Cardiac atrium fibroblast (primary cell): ENCODE measurements at places on chromosomes 2 and 18. TPM values are rescaled to one million over a fixed set of nuclear protein-coding genes. Genes with fewer than 3 reads are reported as not detected.

OR6B2 gene
- total RNA-seq = not detected in 2 replicates

IL1B gene
- 0.72 and 8.4 TPM in 2 replicates for total RNA-seq

PRKAG3 gene
- not detected in 2 replicates for total RNA-seq

CNDP1 gene
- total RNA-seq = not detected in 2 replicates

METAP1D gene
- total RNA-seq = 1.8 and 7.6 TPM in 2 replicates

RPIA gene
- 3.8 and 3.9 TPM in 2 replicates for total RNA-seq

ESCO1 gene
- 10.5 and 10.8 TPM in 2 replicates for total RNA-seq

SLC9A4 gene
- total RNA-seq = not detected in 2 replicates
